Smooth muscle cell of the brain vasculature (primary cell): ENCODE measurements at places on chromosomes 5 and 9.

- no peak for DNase-seq
Measured at GRCh38 chr9:16135968-16136367, 583.1 kb downstream of the CCDC171 start.

DNA sequence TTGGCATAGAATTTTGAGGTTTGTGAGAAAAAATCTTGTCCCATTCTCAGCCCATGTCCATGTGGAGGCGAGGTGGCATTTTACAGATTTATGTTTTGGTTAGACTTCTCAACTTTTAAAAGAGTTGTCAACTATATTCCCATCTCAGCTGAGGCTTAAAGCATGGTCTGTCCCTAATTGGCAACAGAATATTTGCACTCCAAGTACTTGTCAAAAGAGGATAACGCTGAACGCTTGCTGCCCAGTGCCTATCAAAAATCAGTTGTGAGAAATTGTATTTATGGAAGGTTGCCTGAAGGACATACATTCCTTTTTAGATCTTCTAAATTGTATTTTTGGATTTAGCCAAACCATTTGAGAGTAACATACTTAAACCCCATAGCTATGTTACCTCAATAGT is 202.0 kb downstream of the SLF1 start:
- no peak for DNase-seq

- DNase-seq, result no peak
Measured at GRCh38 chr5:72093824-72094223, 13.5 kb upstream of the MAP1B start.

DNA sequence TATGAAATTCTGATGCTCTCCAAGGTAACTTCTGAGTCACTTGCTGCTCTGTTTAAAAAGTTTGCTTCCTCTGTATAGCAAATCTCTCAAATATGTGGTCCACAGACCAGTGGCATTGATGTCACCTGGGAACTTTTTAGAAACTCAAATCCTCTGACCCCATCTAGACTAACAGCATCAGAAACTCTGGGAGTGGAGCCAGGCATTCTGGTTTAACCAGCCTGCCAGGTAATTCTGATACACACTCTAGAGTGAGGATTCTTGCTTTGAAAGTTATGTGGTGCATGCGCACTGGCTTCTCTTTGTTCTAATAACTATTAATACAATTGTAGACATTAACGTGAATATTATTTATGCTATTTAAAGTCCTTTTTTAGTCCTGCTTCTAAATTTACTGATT is 298.1 kb downstream of the SLF1 start:
- no peak for DNase-seq

GRCh38 chr5:160183075-160183474 is 46.2 kb upstream of the FABP6 start:
- no peak for DNase-seq

GRCh38 chr5:133610489-133611356 is 1.6 kb downstream of the FSTL4 start:
- DNase-seq, result no peak

DNA sequence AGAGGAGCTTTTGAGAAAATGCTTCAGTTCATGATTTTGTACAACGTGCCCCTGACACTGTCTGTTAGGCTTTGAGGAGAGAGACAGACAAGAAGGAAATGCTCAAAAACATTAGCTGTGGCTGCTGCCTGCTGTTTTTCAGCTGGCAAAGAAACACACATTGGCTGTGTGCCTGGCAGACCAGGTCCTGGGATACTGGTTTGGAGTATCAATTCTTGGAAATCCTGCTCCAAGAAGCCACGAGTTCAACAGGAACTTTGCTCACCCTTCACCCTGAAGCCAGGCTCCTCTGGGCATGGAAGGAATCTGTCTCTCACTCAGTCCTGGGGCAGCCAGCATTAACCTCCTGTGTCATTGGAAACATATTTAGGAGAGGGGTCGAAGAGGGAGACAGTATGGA is 245.5 kb downstream of the AUH start:
- no peak for DNase-seq

GRCh38 chr5:1103505-1104326 is 8.1 kb downstream of the SLC12A7 start:
- no peak for DNase-seq

GRCh38 chr5:82347201-82347865 is 69.2 kb upstream of the RPS23 start:
- peak; percentile 79 for DNase-seq

DNA sequence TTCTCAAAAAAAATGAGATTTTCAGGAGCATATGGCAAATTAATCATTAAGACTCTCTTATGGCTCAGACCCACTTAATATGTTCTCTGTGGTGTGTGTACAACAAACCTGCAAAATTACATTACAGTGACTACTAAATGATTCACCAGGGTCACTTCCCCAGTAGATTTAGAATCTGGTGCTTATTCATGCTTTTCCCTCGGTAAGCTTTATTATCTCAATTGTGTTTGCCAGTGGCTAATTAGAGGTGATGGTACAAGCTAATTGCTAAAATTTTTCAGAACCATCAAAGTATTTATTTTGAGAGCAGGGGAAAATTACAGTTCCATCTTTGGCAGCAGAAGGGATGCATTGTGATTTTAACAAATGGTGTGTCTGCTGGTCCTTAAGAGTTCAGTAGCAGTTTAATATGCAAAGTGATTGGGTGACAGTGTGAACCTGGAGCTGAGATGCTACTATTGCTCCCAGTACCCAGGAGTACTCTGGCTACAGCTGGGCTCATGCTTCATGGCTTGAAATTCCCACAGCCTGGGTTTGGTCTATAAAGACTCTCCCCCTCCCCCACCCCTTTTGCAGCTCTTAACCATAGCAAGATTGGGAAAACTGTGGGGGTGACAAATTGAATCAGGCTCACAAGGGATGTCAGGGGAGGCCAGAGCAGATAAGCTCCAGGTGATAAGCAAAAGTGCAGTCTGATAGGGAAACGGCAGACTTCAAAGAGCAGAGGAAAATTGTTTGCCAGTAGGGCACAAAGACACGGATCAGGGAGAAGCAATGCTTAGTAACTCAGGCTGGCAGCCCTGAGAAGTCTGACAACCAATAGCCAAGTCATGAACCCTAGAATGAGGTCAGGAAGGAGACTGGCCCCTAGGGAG is 92.8 kb upstream of the RAD23B start:
- DNase-seq, result no peak

GRCh38 chr5:73214996-73215395 is 42.0 kb downstream of the TMEM174 start:
- DNase-seq, result no peak

DNA sequence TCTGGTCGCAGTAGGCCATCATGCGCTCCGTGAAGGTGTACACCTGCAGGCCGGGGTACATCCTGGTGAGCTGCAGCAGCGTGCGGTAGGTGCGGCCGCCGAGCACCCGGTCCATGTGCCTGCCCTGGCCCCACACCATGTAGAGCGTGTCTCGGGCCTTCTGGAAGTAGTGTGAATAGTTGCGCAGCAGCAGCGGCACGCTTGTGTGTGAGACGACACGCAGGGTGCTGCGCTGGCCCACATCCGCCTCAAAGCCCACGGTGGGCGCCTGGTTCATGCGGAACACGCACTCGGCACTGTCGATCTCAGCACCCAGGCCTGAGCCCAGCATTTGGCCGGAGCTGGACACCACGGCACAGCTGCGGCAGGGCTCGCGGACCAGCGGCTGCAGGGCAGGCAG is 4.5 kb downstream of the ST6GALNAC4 start:
- DNase-seq, result no peak

DNA sequence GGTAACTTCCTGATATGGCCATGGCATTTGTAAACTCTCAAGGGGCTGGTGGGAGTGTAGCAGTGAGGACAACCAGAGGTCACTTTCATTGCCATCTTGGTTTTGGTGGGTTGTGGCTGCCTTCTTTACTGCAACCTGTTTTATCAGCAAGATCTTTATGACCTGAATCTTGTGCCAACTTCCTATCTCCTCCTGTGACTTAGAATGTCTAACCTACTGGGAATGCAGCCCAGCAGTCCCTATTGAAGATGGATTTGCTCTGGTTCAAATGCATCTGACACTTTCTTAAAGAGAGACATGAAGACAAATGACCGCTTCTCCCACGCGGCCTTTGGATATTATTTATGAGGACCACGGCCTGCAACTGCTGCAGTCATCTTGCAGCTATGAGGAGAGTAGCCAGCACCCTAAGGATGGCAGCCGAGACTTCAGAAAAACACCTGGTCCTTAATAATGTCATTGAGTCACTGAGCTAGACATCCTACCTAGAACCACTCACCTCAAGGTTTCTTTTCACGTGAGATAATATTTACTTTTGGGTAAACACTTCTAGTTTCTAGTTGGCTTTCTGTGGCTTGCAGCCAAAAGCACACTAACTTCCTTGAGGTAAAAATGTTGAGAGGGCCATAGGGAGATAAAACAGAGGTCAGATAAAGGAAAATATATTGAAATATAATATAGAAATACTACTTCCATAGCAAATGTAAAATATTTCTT is 28.2 kb downstream of the CETN3 start:
- no peak for DNase-seq

GRCh38 chr5:74848553-74849025 is 17.6 kb downstream of the FAM169A start:
- DNase-seq, result no peak

DNA sequence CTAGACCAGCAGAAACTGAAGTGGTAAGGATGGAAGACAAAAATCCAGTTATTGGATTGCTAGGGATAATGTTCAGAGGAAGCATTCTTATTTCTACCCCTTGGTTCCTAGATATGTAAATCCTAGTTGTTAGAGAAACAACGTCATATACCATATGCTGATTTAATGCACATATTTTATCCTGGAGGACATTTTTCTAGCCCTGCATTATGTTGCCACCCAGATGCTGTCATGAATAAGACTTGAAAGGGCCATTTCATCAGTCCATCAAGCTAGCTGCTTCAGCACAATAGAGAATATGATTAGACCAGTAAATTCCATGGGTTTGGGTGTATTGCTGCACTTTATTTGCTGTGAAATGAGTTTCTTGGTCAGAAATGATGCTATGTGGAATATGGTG is 1736.4 kb downstream of the MAT2B start:
- DNase-seq, result no peak

DNA sequence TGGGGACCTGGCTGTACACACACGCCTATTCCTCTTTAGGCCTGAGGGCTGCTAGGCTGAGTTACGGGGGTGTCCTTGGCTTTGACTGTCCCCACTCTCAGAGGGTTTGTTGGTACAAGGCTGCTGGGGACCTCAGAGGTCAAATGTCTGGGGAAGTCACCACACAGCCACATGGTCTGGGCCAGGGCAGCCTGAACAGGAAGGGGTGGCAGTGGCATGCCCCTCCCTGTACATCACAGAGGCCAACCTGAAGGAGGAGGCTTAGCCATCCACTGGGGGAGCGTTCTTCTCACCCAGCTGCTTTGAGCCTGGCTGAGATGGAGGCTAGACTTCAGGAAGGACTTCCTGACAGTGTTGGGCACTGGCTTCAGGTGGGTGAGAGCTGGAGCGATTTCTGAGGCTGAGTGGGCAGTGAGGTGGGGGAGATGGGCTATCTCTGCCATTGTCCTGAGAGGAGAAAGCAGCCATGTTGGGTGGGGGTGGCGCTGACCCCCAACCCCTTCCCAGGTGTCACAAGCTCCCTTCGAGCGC is 36.3 kb downstream of the CXXC5 start:
- no peak for DNase-seq

DNA sequence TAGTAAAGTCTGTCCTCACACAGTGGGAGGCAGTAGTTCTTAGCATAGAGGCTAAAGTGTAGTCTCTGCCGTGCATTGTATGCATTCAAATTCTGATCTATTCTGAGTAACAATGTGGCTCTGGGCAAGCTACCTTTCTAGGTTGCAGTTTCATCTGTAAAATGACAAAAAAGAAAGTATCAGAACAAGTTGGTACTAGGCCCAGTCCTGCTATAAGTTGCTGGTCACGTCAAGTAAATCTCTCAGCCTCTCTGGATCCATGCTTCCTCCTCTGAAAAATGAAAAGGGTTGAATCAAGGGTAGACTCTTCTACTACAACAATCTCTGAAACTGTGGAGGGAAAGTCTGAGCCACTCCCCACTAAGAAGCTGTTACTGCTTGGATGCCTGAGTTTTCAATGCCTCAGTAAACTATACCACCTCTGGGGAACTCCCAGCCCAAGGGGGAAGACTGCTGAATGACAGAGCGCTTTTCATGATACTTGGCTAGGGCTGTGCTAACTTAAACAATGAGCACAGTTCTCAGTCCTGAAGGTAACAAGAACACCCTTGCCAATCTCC is 34.5 kb upstream of the SPARC start:
- DNase-seq, result no peak

GRCh38 chr9:2339416-2339815 is 282.2 kb upstream of the VLDLR start:
- no peak for DNase-seq

DNA sequence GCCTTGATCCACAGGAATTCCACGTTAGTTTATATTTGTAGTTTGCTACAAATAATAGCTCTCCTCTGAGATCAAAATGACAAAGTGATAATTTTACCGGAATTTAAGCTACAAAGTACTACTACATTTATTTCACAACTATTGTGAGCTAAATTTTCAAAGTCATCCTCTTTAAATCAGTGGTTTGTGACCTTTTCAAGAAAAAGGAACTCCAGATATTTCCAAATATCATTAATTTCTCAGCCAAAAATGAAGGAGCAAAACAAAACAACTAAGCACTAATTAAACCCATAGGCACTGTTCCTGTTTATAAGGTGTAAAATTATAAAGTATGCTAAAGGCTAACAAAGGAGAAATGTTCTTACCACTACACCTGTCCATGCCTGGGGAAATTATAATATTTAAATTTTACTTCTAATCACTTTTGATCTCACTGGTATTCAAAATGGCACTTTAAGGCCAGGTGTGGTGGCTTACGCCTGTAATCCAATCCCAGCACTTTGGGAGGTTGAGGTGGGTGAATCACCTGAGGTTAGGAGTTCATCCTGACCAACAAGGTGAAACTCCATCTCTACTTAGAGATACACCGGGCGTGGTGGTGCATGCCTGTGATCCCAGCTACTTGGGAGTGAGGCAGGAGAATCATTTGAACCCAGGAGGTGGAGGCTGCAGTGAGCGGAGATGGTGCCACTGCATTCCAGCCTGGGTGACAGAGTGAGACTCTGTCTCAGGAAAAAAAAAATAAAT is 77.5 kb downstream of the CEMIP2 start:
- DNase-seq, result no peak

DNA sequence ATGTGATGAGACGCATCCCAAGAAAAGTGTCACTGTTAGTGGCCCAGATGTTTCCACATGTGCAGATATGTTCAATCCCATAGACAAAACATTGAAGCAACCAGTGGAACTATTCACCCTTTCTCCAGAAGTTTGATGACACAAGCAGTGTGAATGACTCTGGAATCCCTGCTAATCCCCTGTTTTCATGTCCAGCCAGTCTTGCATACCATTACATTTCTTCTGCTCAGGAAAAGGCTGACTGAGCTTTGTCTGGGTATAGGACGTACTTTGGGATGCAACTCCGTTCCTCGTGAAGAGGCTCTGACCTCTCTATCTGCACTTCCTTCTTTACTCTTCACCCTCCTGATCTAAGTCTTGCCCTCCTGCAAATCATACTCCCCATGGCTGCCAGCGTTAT is 172.4 kb downstream of the NTRK2 start:
- DNase-seq, result no peak

GRCh38 chr9:79603222-79603920 is 31.6 kb downstream of the TLE4 start:
- no peak for DNase-seq

GRCh38 chr9:69622676-69623075 is 49.5 kb downstream of the APBA1 start:
- no peak for DNase-seq

GRCh38 chr9:72338631-72339030 is 26.4 kb downstream of the ZFAND5 start:
- no peak for DNase-seq
